ENCODE measurements at places on chromosomes 4 and X.

GRCh38 chr4:136861091-136861490 lies 671.2 kb downstream of the PCDH18 start:
- no peak for DNase-seq

GRCh38 chr4:98976716-98977115 lies 18.8 kb upstream of the METAP1 start:
- DNase-seq: no peak

- DNase-seq: no peak
These were observed 776 bp upstream of the SOWAHD start for GRCh38 chrX:119757646-119757978.

- no peak for DNase-seq
These were observed 15.4 kb downstream of the ZNF718 start for GRCh38 chr4:139691-140090.

DNA sequence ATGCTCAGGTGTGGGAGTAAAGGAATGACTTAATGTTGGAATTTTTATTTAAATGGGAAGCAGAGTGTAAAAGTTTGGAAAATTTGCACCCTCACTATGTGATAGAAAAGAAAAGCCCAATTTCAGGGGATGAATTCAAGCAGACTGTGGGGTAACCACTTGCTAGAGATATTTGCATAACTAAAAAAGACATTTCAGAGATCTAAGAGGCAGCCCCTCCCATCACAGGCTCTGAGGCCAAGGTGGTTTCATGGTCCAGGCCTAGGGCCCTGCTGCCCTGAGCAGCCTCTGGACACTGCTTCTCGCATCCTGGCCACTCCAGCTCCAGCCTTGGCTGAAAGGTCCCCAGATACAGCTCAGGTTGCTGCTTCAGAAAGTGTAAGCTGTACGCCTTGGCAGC lies 5.9 kb upstream of the XPNPEP2 start:
- no peak for DNase-seq

DNA sequence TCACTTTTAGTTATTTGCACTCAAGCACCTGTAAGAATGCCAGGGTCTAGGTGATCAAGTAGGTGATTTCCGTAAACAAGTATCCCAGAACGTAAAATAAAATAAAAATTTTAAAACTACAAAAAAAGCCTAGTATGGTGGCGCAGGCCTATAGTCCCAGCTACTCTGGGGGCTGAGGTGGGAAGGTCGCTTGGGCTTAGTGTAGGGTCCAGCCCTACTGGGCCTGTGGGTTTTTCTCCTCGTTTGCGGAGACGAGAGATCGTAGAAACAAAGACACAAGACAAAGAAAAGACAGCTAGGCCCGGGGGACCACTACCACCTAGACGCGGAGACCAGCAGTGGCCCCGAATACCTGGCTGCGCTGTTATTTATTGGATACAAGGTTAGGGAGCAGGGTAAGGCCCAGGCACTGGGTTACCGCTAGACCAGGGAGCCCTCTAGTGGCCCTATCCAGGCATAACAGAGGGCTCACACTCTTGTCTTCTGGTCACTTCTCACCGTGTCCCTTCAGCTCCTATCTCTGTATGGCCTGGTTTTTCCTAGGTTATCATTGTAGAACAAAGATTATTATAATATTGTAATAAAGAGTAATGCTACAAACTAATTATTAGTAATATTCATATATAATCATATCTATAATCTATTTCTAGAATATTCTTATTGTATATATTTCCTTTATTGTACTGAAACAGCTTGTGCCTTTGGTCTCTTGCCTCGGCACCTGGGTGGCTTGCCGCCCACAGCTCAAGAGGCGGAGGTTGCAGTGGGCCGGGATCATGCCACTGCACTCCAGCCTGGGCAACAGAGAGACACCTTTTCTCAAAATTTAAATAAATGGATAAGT lies 38.4 kb downstream of the SAGE1 start:
- peak; percentile 12 for DNase-seq

DNA sequence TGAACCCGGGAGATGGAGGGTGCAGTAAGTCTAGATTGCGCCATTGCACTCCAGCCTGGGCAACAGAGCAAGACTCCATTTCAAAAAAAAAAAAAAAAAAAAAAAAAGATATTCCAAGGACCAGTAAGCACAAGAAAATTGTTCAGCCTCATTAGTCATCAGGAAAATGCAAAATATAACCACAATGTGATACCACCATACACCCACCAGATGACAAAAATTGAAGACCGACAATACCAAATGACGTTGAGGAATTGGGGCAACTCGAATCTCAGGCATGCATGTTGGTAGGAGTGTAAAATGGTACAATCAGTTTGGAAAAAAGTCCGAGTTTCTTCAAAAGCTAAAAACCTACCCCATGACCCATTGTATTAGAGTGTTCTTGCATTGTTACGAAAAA lies 130.2 kb upstream of the FAM9B start:
- DNase-seq: no peak

GRCh38 chr4:10655968-10656367 lies 28.6 kb downstream of the CLNK start:
- no peak for DNase-seq

DNA sequence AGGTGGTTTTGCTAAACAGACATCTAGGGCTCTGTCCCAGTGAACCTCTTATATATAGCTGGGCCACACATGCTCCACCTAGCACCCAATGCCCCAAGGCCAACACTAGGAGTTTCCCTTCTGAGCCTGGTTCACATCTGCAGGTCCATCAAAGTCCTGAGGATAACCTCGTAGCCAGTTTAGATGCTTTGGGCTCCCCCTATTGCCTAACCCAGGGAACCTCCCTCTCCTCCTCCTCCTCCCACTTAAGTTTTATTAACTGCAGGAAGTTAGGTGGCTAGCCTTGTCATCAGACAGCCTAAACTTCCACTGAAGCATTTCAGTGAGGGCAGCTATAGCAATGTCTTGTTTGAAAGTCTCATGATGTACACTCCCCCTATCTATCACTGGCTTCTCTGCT lies 88.0 kb downstream of the GUCY2F start:
- no peak for DNase-seq

DNA sequence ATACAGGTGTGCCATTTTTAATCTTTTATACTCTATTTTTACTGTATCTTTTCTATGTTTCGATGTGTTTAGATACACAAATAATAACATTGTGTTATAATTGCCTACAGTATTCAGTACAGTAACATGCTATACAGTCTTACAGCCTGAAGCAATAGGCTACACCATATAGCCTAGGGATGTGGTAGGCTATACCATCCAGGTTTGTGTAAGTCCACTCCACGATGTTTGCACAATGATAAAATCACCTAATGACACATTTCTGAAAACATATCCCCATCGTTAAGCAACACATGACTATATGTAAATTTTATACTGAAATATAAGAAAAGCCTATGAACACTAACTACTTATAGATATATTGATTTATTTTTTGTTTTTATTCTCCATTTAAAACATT lies 48.9 kb upstream of the EXOC1L start:
- DNase-seq: no peak

GRCh38 chr4:7185487-7186030 lies 6.8 kb upstream of the SORCS2 start:
- no peak for DNase-seq

DNA sequence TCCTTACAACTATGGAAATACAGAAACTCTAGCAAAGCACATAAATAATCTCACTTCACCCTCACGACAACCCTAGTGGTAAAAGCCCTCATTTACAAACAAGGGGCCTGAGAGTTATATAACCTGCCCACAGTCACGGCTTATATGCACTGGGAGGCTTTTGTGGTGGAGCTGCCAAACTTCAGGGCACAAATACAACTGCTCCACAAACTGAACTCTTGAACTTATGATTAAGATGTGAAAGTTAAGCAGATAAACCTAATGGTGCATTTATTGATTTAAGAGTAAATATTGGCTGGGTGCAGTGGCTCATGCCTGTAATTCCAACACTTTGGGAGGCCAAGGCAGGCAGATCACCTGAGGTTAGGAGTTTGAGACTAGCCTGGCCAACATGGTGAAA lies 19.0 kb downstream of the SLC2A9 start:
- no peak for DNase-seq

- DNase-seq: peak; percentile 43
These were observed 612 bp downstream of the MAGED2 start for GRCh38 chrX:54808109-54808604.

DNA sequence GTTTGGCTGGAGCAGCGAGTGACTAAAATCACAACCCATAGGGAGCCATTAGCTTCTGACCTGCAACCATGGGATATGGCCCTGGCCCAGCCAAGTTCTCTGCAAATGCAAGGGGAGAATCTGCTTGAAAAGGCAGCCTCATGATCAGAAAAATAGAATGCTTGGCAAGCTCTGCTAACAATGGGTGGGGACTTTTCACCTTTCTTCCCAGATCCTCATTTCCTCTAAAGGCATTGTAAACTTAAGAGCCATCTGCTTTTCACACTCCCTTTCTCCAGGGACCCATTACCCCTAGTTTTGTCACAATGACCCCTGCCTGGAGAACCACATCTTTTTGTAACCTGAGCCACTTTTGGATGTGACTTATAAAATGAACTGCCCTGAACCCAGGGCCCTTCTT lies 104.3 kb downstream of the PARM1 start:
- no peak for DNase-seq

GRCh38 chr4:45453258-45453853 lies 670.5 kb downstream of the GABRG1 start:
- peak; percentile 74 for DNase-seq

DNA sequence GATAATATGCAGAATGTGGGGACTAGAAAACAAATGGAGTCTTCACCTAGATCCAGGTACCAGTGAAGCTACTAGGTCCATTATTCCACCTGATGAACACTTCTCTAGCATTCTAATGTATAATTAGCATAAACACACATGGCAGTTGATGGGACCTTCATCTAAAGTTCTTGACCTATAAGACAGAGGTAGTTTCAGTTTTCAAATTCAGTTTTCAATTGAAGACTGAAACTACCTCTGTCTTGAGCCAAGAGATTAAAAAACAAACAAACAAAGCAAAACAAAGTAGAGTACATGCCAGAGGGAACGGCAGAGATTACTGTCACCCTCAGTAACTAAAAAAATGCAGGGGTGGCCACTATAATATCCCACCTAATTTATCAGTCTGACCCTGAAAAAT lies 199.9 kb upstream of the NEIL3 start:
- no peak for DNase-seq

Data from hippocampal formation (tissue), 2 donors.